ENCODE measurements at places on chromosomes 1 and 21.
A peak's percentile ranks its signal among the peaks of the same experiment; 100 is the strongest.

- no peak for DNase-seq
Measured at GRCh38 chr1:161008869-161009510, 12.0 kb downstream of the F11R start.

GRCh38 chr1:98323388-98323787 lies 338.1 kb upstream of the SNX7 start:
- DNase-seq = no peak

- DNase-seq = no peak
Measured at GRCh38 chr1:92038695-92039346, 9.0 kb downstream of the EPHX4 start.

DNA sequence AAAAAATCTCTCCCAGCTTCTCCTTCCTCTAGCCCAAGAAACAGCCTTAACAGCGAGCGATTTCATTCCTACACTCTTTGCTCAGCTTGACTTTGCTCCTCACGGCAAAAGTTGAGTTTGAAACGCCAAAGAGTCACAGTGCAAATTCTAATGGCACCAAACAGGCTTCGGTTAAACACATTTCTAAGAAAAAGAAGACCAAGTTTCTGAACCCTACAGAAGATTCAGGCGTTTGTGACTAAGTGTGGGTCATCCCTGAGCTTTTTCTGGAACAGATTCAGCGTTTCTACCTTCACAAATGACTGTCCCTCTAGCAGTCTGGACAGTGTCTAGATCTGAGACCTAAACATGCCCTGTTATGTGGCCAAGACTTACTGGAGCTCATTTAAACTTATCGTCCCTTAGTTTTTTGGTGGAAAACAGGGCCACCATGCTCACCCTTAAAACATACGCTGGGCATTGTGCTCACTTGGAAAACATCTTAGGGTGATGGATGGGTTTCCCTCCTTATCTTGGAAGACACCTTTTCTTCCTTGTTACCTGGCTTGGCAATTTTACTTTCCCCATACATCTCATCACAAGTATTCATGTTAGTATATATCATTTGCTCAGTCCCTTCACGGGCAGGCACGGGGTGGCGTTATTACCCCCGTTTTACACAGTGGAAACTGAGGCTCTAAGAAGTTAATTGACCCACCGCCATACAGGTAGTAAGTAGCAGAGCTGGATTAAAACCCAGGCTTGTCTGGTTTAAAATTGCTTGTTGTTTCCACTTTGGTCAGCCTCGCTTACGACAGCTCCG lies 1.0 kb downstream of the C1orf198 start:
- peak; percentile 0 for DNase-seq

GRCh38 chr1:10208537-10208936 lies 1.8 kb upstream of the KIF1B start:
- DNase-seq = no peak

GRCh38 chr1:245503548-245503947 lies 348.8 kb downstream of the KIF26B start:
- DNase-seq = no peak

- no peak for DNase-seq
Measured at GRCh38 chr21:39562791-39563770, 49.7 kb upstream of the B3GALT5 start.

DNA sequence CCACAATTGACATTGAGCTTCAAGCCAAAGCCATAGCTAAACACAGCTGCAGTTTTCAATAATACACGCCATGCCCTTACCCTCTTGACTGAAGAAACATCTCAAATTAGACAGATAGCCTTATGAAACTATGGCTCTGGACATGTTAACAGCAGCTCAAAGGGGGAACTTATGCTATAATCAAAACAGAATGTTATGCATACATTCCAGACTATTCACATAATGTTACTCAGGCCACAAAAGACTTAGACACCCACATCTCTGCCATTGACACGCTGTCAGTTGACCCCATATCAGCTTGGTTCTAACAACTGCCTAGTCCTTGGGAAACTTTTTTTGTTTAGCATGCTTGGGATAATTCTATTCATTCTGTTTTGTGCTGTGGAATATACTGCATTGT lies 2.3 kb upstream of the NENF start:
- no peak for DNase-seq

GRCh38 chr1:85203573-85204171 lies 2.9 kb upstream of the SYDE2 start:
- no peak for DNase-seq

DNA sequence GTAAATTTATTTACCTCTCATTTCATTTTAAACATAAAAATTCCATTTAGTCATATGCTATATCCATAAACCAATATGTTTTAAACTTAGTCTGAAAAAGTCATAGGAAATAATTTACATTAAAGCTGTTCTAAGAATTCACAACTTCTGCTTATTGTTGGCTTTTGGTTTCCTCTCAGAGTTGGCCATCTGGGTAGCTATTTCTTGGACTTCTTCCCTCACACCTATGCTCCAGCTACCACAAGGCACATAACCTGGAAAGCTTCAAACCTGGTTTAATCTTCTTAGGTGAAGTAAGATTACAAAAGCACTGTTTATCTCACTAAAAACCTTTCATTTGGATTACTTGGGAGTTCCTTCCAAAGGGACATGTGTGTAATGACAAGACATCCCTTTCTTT lies 29.8 kb downstream of the RBM11 start:
- DNase-seq = no peak

GRCh38 chr1:185559684-185560331 lies 174.4 kb upstream of the HMCN1 start:
- no peak for DNase-seq

DNA sequence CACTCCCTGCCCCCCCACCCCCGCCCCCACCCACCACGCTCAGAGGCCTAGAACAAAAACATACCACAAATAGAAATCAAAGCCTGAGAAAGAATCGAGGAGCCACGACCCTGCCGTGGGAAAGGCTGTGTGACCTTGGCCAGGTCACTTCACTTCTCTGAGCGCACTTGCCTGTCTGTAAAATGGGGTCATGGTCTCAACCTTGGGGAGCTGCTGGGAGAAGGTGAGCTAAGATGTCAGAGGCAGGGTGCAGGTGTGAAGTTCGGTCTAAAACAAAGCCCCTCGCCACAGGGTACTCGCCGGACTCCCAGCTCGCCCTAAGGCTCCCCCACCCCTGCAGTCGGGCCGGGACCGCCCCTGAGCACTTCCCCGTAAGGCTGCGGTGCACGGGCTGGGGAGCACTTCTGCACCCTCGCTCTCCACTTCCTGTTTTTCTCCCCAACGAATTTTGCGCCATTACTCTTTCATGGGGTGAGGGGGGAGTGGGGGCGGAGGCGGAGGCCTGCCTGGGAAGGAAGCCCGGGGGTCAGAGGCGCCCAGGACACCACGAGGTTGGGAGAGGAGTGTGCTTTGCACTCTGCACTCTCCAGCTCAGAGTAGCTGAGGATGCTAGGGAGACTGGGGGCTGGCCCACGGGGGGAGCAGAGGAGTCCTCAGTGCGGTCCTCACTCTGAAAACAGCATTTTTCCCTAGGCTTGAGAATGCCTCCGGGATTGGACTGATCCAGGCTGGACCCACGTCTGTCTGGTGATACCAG lies 21.9 kb upstream of the PIK3CD start:
- DNase-seq = no peak

GRCh38 chr1:161731981-161732718 lies 10.8 kb downstream of the FCRLB start:
- no peak for DNase-seq

DNA sequence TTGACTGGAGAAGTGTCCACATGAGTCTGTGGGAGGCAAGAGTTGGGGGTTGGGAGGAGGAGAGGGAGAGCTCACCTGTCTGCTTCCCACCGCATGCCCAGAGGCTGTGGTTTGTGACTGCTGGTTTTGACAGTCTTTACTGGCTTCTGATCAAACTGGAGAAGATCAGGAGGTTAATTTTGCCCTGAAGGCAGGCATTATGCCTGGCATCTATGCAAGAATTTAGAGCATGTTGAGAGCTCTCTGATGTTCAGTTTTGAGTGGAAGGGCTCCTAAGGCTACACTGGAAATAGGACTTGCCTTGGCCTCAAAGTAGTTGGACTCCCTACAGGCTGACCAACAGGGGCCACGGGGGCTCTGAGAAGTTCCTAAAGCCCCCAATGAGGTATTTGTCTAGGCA lies 101.6 kb downstream of the TLR5 start:
- no peak for DNase-seq

DNA sequence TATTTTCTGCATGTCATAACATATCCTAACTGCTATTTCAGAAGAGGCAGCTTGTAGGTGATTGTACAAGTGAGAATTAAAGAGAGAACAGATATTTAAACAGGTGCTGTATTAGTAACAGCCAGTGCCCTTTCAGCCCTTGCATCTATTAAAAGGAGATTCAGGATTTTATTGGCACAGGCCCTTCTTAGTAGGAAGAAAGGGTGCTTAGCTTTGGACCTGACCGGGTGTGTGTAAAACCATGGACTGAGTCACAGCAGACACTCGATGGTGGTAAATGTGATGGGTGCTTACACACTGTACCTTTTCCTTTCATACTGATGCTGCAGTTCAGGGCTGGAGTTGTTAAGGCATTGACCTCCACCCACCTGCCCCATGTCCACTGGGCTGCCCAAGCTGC lies 12.7 kb upstream of the CD101 start:
- DNase-seq = no peak

- DNase-seq = no peak
Measured at GRCh38 chr1:219173434-219173757, 282 bp upstream of the LYPLAL1 start.

- no peak for DNase-seq
Measured at GRCh38 chr1:244953901-244954300, 89.6 kb upstream of the HNRNPU start.

GRCh38 chr1:155776414-155776813 lies 80.6 kb downstream of the GON4L start:
- DNase-seq = no peak

GRCh38 chr1:64645735-64646134 lies 99.1 kb upstream of the RAVER2 start:
- no peak for DNase-seq

GRCh38 chr1:75795703-75796193 lies 934 bp upstream of the MSH4 start:
- no peak for DNase-seq

DNA sequence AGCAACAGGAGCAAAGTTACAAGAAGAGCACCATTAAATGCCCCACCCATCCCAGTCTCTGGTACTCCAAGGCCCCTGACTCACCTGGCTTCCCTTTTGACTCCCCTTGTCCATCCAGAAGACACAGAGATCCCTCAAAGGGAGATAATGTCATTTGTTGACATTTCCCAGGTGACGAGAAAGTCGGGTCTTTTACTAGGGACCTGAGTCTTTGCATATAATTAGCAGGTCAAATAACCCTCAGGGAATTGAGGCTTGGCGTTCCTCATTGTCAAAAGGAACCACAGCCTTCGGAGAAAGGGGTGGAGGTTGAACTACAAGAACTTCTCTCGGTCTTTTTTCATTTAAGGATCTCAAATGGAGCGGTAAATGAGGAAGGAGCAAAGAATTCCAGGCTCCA lies 133.2 kb downstream of the PROX1 start:
- DNase-seq = no peak

DNA sequence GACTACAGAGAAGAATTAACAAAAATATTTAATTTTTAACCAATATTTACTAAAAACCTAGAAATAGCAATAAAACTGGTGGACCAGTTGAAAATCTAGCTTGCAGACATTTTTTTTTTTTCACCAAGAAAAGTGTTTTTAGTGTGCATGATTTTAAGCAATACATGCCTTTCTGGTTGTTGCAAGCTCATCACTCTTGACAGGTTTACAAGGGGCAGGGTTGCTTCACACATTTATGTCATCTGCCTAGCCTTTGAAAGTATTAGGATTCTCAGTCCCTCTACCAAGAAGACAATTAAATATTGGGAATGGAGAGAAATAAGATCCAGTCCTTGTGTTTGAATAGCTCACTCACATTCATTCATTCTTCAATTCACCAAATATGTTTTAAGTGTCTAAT lies 53.8 kb upstream of the LYPLAL1 start:
- DNase-seq = no peak

DNA sequence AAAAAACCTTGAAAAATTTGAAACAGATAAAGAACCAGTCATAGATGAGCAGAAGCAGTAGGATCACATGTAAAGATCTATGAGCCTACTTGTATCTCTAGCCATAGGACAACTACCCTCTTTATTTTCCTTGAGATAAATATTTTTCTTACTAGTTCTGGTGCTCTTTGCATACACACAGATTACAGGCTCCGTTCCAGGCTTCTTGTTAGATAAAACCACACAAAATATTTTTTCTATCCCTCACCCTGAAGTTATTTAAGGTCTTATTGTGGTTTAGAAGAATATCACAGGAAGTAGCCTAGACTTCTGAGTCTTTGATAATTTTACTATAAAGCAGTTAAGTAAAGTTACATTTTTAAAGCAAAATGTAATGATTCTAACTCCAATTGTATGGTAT lies 512.2 kb downstream of the NEGR1 start:
- no peak for DNase-seq

DNA sequence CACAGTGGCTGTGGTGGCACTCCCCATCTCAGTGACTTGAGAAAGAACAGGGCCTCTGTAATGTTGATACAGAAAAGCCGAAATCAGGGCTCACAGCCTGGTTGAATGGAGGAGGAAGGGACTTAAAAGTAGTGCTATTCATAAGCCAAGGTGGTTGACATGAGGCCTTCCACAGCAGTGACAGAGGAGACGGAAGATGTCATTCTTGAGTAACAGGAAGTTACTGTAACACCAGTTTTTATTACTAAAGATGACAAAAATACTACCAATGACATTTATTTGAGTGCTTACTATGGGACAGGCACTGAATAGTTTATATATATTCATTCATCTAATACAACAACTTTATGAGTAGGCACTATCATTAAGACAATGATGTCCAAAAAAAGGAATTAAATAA lies 52.8 kb upstream of the GNG12 start:
- no peak for DNase-seq

DNA sequence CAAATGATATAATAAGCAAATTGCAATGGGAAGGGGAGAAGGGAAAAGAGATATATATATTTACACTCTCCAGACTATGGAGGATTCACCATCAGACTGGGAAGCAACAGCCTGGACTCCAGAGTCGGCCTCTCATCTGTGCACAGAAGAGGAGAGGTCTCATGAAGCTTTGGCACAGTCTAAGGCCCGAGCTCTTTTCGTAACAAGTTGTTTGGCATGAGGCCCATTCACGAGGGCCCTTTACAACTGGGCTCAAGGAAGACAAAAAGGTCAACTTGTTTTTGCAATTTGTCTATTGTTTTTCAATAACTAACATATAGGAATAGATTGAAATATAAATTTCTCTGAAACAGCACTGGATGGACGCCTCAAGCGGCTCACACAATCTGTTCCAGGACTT lies 66.7 kb upstream of the AJAP1 start:
- no peak for DNase-seq

GRCh38 chr1:236416165-236416564 lies 22.1 kb downstream of the EDARADD start:
- DNase-seq = no peak

DNA sequence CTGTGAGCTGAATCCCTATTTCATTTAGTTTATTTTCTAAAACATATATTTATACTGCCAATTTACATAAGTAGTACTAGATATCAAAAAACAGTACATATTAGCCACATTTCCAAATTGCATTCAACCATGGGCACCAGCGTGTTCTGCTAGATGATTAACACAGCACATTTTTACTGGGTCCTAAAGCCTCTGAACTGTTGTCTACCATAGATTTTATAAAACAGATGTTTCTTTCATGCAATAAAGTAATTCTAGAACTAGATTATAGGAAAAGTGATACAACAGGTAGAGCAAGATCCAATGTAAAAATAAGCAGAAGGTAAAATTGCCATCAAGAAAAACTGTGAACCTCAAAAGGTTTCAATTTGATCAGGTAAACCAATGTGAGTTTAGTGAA lies 108.6 kb downstream of the FAF1 start:
- no peak for DNase-seq
